Stimulated activated CD8-positive, alpha-beta memory T cell treated with anti-CD3 and anti-CD28 coated beads, Interleukin-12 subunit alpha, Interleukin-12 subunit beta, amount 100 ng/mL, for 1 hour (primary cell): ENCODE measurements at places on chromosomes 5 and 9.

DNA sequence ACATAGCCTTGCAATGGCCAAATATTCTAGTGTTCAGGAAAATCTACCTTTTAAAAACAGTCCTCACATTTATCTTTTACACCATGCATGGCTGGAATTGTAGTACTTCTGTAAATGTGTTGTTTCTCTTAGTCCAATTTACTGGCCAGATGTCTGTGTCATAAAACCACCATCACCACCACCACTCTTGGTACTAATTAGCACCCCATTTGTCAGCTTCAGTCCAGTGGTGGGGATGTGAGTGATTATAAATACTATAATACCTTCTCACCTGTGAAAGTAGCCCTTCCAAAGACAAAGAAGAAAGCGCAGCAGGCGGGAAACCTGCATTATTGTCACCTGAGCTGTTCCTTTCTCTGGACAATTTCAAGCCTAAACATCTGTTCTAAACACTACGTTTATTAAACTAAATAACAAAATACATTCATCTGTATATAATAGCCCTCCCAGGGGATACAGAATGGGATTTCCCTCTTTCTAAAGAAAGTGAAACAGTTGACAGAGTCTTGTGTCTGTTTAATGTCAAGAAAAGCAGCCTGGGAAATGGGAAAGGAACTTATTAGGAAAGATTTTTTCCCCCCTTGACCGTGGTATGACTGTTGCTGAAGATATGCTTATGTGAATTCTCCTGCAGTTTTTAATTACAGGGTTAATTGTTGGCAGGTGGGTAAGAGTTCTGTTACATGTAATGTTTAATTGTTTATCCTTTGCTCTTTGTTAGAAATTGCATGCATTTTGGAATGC is 144.5 kb upstream of the NUDT12 start:
- no peak for DNase-seq

GRCh38 chr5:108521011-108521700 is 139.3 kb upstream of the FBXL17 start:
- DNase-seq, result no peak

GRCh38 chr9:70413464-70413798 is 1.0 kb downstream of the KLF9 start:
- DNase-seq, result no peak

DNA sequence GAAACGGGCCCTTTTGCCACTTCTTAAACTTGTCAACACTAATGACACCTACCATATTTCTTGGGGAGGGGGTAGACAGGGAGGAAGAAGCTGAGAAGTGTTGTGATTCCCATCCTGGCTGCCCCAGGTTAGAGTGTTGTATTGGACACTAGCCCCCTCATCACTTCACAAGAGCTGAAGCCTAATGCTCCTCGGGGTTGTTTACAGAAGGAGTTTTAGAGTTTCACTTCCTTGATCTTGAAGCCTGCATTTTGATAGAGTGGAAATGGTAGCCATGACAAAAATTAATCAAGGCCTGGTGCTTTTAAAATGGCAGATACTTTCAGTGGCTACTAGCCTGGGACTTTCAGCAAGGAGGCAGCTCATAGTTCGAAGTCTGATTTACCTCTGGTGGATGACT is 11.0 kb upstream of the FAM120AOS start:
- no peak for DNase-seq

DNA sequence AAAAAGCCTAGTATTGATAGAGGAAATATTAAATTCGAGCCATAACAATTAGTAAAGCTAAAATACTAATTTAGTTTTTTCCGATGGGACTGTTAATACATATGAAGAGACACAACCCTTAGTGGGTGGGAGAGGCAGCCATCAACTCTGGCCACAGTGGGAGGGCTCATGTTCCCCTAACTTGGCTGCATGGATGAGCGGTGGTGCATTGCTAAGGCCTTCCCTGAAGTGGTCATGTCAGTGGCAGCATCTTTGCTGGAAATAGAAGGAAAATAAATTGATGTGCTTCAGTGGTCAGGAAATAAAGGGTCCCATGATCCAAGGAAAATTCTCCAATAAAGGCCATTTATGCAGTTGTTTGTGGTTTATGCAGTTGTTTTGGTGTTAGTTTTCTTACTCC is 33.9 kb upstream of the F2RL2 start:
- no peak for DNase-seq

GRCh38 chr9:125701351-125701750 is 5.7 kb downstream of the MAPKAP1 start:
- no peak for DNase-seq

- DNase-seq, result no peak
These were observed 13.4 kb upstream of the TSC1 start for GRCh38 chr9:132957805-132958204.

DNA sequence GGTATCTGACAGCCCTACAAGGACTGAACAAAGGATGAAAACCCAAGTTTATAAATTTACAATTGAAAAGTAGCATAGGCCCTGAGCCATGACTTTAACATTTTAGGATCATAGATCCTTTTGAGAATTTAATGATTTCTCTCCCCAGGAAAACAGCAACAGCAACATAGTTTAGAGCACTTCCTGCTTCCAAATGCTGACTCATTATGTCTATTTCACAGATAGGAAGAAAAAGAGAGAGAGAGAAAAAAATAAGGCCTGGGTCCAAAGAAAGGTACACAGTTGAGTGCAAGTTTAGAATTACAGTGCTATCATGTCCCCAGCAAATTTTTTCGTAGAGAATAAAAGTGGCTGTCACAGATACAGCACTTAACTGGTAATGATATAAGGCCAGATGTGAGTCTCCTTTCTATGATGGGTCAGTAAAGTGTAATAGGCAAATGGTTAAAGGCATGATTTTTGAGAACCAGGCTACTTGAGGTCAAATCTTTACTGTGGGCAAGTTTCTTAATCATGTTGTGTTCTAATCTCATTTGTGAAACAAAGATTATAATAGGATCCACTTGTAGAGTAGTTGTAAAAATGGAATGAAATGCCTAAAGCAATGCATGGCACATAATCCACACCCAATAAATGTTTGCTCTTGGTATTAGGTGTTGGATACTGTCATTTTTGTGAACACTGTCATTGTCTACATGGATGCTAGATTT is 12.3 kb upstream of the PPP2R2B start:
- DNase-seq, result no peak

- no peak for DNase-seq
These were observed 544 bp upstream of the SNX24 start for GRCh38 chr5:122844910-122845228.

GRCh38 chr5:61142811-61143210 is 19.5 kb downstream of the SMIM15 start:
- no peak for DNase-seq

- DNase-seq, result no peak
These were observed 17.4 kb upstream of the OBP2B start for GRCh38 chr9:133226219-133227171.
